RKO (cell line): ENCODE measurements at places on chromosomes 3 and 15.

DNA sequence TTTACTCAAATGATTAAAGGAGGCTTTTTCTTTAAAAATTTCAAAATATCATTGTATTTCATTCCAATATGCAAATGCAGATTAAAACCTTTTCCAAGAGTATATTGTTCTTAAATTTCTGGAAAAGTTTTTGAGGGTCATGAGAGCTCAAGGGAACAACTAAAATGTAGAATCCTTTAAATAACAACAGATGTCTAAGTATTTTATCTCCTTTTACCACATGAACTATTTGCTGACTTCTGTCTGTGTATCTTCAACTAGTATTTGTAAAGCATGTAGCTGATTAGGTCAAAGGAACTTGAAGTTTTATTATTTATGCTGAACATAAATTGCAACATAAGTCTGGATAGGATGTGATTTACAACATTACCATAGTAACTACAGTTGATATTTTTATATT, 402.6 kb downstream of the CNTN6 start:
- DNase-seq, result no peak

DNA sequence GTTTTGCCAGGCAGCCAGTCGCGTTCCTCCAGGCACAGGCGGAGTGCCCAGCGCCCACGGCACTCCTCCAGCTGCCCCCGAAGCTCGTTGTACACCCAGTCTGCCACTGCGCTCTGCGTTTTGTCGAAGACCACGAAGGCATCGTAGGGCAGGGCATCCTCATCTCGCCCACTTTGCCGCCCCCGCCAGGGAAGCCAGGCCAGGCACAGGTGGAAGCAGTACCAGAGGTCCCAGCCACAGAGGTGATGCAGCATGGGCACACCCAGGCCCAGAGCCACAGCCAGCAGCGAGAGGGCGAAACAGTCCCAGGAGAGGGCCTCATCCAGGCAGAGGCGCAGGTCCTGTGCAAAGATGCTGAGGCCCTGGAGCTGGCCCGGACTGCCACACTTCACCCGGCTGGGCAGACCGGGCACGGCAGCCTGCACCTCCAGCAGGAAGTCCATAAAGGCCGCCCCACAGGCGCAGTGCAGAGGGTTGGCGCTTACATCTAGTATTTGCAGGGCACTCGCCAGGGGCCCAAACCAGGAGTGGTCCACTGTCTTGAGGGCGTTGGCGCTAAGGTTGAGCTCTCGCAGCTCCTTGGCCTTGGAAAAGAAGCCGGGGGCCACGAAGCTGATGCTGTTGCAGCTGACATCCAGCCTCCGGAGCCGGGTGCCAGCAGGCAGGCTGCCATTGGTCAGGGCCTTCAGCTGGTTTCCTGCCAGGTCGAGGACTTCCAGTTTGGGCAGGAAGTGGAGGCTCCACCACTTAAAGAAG, 3.7 kb downstream of the TLR9 start:
- no peak for DNase-seq

DNA sequence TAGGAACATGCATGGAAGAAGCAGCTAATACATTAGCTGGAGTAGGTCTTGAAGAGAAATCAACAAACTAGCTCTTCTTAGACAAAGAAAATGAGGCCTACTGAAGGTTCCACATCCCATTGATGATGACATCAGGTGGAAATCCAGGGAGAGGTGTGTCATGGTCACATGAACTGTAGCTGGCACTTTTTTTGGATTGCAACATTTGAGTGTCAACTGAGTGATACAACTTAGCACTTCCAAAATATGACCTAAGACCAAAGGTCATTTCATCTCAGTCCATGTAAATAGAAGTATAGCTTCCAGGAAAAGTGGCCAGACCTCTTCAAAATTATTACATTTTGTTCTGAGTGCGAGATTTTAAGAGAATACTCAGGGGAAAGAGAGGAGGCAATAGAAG, 117.2 kb upstream of the MEIS2 start:
- peak; percentile 15 for DNase-seq

GRCh38 chr15:65081758-65082157, 5.2 kb downstream of the KBTBD13 start:
- no peak for DNase-seq

GRCh38 chr3:17412950-17413530, 329.4 kb downstream of the TBC1D5 start:
- peak; percentile 78 for DNase-seq

DNA sequence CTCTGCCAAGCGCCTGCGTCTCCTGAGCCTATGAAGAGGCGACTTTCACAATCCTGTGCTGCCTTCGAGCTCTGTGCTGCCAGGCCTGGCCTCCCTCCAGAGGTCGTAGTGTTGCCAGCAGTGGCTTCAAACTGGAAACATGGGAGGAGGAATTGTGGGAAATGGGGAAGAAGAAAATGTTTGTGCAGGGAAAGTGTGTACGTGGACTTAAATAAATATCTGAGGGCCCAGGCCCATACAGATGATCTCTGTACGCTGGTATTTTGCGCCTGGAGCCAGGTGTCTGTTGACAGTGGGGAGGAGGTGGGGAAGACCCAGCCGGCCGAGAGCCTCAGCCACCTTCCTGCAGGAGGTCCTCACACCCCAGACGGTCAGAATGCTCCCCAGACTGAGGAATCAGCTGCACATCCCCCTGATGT, 44.6 kb downstream of the ZBTB38 start:
- no peak for DNase-seq

- no peak for DNase-seq
Observed at GRCh38 chr15:82858932-82859331, 49.5 kb downstream of the WHAMM start.

DNA sequence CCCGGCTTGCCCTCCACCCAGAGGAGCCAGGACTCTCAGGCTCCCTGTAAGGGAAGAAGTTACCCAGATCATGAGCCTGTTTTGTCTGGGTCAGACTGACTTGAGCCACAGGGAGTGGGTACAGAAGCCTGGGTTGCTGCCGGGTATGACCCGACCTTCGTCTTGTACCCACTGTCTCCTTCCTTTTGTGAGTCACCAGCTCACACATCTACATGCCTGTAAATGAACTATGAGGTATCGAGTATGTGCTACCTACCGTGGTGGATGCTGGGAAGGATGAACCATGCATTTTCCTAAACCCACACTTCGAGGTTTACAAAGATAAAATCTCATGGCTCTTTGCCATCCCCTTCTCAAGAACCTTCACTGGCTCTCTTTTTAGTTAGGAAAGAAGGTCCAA, 56.9 kb downstream of the CACNA1D start:
- no peak for DNase-seq

GRCh38 chr3:195154793-195155535, 116.0 kb downstream of the XXYLT1 start:
- no peak for DNase-seq

GRCh38 chr3:57098418-57099310, 38.2 kb downstream of the SPATA12 start:
- no peak for DNase-seq
